Activated T-cell treated with anti-CD3 and anti-CD28 coated beads for 1 hour (primary cell): ENCODE measurements at places on chromosomes 13 and 19.

DNA sequence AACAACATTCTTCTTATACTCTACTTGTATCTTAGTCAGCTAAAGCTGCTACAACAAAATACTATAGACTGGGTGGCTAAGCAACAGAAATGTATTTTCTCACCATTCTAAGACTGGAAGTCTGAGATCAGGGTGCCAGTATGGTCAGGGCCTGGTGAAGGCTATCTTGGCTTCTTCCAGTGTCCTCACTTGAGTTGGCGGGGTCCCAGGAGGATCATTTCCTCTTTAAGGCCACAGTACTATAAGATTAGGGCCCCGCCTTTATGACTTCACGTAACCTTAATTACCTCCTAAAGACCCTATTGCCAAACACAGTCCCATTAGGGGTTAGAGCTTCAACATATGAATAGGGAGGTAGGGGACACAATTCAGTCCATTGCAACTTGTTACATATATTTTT is 30.7 kb upstream of the DOCK9 start:
- no peak for DNase-seq

- DNase-seq = no peak
Measured at GRCh38 chr19:51687791-51688670, 5.1 kb upstream of the SPACA6 start.

GRCh38 chr19:6026390-6027227 is 48.7 kb upstream of the RANBP3 start:
- DNase-seq = no peak

- DNase-seq = no peak
Measured at GRCh38 chr13:75334634-75335447, 147.1 kb downstream of the TBC1D4 start.

DNA sequence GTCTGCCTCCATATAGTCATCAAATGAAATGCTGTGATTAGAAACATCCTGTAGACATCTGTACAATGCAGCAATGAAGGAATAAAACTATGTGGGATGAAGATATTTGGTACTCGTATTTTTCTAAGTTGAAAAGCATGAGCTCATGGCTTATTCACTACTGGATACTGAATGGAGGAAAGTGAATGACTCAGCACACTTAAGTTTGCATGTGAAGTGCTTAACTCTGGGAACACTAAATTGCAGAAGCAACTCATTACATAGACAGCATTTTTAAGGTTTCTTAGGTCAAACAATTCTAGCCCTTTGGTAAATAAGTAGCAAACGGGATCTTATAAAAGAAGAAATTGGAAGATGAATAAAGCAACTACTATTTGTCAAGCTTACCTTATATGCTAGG is 429.0 kb upstream of the MIR17HG start:
- no peak for DNase-seq

DNA sequence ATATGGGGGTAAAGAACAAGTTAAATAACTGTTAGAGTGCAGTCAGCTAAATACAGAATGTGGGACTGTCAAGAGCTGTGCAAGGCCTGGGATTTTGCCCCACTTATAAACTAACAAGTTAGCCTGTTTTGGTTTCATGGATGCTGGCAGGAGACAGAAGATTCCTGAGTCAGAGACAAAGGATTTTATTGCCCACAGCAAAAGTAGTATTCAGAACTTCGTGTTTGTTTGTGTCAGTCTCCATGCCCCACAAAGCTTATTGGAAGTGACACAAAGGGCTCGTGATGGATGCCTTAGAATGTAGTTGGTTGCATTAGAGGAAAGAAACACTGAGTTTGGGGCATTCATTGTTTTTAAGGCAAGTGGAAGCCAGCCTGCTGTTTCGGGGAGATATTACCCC is 22.2 kb upstream of the SPRYD7 start:
- DNase-seq = no peak

- no peak for DNase-seq
Measured at GRCh38 chr19:55112777-55113569, 4.5 kb downstream of the PPP1R12C start.
